Cardiac muscle cell (in vitro differentiated cells and primary cell): ENCODE measurements at places on chromosomes 3 and 15.

- H3K4me1 ChIP-seq = no peaks in the 10 kb centered on the region
- H3K27ac ChIP-seq = no peak overlapping the region
- H3K4me3 ChIP-seq = no peak overlapping the region
These were observed 54.7 kb upstream of the PPARG start for GRCh38 chr3:12234192-12234591.

- H3K4me1 ChIP-seq = no peaks in the 10 kb centered on the region
- no peak for DNase-seq
- H3K27me3 ChIP-seq = no peaks in the 10 kb centered on the region
- H3K27ac ChIP-seq = no peak overlapping the region
These were observed 450.6 kb upstream of the ARHGEF26 start for GRCh38 chr3:153670577-153670976.

- no peak for DNase-seq
- no peaks in the 10 kb centered on the region for H3K36me3 ChIP-seq
- no peak overlapping the region for H3K27ac ChIP-seq
These were observed 692.3 kb downstream of the ZPLD1 start for GRCh38 chr3:103127098-103127630.

DNA sequence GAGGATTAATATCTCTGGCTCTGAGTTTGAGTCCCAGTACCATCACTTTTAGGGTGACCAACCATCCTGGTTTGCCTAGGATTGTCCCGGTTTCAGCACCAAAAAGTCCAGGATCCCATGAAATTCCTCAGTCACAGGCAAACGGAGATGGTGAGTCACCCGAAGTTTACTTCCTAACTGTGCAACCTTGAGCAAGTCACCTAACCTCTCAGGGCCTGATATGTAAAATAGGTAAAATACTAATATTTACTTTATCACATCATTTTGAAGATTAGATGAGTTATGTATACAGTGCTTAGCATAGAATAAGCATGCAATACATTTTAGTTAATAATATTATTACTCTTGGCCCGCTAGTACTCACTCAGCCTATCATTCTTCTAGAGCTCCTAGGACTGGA, 91.1 kb upstream of the KCNMB2 start:
- no peak overlapping the region for H3K4me3 ChIP-seq
- H3K27me3 ChIP-seq = no peaks in the 10 kb centered on the region
- H3K4me1 ChIP-seq = peaks cover 3% of the 10 kb centered on the region
- H3K27ac ChIP-seq = no peak overlapping the region
- DNase-seq = no peak

GRCh38 chr15:61195116-61196002, 33.7 kb downstream of the RORA start:
- H3K4me3 ChIP-seq = no peak overlapping the region
- no peaks in the 10 kb centered on the region for H3K4me1 ChIP-seq
- DNase-seq = peak; percentile 73

DNA sequence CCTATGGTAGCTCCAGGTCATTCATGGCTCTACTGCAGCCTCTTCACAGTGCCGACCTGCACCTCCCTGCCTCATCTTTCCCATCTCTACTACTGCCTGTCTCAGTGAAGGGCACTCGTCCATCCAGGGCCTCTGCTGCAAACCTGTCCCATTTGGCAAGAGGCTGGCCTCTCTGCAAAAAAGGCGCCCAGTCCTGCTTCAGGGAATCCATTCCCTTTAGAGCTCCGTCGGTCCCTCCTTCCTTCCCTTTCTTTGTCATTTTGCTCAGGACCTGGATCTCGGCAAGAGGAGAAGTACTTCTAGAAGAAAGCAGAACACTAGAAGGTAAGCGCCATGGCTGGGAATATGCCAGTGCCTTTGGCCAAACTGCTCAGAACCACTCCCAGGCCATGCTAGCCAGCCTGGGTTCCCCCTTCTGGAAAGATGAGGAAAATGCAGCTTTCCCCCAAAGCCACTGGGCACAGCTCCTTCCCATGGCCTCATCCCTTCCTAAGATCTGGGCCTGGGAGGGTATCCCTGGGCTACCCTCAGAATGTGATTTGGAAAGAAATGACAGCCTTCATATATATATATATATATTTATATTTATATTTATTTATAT, 6.4 kb upstream of the ISL2 start:
- no peaks in the 10 kb centered on the region for H3K36me3 ChIP-seq
- no peaks in the 10 kb centered on the region for H3K4me1 ChIP-seq
- peak; percentile 78 for DNase-seq
- H3K4me3 ChIP-seq = no peak overlapping the region
- H3K27ac ChIP-seq = no peak overlapping the region
- peaks cover 29% of the 10 kb centered on the region for H3K27me3 ChIP-seq

GRCh38 chr3:23182996-23183513, 20.1 kb upstream of the UBE2E2 start:
- no peak for DNase-seq
- no peak overlapping the region for H3K4me3 ChIP-seq
- H3K27ac ChIP-seq = no peak overlapping the region
- H3K4me1 ChIP-seq = no peaks in the 10 kb centered on the region
- H3K27me3 ChIP-seq = no peaks in the 10 kb centered on the region

DNA sequence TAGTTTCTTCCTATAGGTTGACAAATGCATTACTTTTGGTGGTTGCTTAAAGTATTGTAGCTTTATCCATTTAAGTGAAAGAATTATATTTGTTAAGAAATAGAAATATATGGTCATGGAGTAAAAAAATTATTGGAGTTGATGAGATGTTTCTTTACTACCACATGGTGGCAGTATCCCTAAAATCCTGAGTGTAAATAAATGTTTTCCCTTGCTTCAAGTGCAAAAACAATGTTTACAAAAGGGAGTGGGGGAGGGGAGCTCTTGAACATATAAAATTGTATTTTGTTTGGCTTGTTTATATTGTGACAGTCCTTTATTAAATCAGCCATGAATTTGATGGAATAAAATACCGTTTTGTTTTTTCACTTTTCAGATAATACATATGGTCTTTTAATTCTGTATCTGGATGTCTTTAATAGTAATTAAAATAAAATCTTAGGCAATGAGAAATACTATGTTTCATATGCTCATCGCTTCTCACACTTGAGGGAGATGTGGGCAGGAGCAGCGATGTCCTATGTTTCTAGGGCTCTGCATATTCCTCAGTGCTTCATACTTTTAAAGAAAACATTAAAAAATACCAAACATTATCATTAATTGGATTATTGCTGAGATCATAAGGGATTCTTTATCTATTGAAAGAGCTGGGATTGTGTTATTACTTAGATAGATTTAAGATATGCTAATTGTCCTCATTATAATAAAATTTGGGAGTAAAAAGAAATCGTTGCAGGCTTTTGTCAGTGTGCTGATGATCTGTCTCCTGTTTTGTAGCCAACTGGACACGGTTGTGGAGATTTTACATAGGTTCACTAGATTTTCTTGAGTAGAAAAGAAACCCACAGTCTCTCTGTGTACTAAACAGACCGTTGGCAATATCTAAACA, 349.7 kb downstream of the TUSC7 start:
- H3K36me3 ChIP-seq = no peaks in the 10 kb centered on the region
- H3K4me1 ChIP-seq = peaks cover 4% of the 10 kb centered on the region
- H3K27me3 ChIP-seq = no peaks in the 10 kb centered on the region
- H3K4me3 ChIP-seq = no peak overlapping the region
- no peak overlapping the region for H3K27ac ChIP-seq

DNA sequence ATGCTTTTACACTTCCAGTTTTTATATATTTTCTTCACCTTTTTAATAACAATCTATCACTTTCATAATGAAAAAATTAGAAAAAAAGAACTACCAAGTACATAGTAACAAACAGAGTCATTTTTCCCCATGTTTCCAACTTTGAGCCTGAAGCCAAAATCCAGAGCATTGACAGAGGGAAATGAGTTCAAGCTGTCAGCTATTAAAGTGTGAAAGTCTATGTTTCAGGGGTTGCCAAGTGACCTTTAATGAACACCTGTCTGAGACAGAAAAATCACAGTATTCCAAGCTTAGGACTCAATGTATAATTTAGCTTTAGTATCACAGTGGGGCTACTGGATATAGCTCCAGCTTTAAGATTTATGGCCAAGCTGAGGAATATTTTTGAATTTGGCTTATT, 128.3 kb upstream of the GADL1 start:
- H3K4me1 ChIP-seq = peaks cover 19% of the 10 kb centered on the region
- H3K36me3 ChIP-seq = no peaks in the 10 kb centered on the region
- no peak overlapping the region for H3K27ac ChIP-seq
- DNase-seq = no peak
- no peak overlapping the region for H3K4me3 ChIP-seq
